ENCODE measurements at places on chromosomes 16 and 17.

DNA sequence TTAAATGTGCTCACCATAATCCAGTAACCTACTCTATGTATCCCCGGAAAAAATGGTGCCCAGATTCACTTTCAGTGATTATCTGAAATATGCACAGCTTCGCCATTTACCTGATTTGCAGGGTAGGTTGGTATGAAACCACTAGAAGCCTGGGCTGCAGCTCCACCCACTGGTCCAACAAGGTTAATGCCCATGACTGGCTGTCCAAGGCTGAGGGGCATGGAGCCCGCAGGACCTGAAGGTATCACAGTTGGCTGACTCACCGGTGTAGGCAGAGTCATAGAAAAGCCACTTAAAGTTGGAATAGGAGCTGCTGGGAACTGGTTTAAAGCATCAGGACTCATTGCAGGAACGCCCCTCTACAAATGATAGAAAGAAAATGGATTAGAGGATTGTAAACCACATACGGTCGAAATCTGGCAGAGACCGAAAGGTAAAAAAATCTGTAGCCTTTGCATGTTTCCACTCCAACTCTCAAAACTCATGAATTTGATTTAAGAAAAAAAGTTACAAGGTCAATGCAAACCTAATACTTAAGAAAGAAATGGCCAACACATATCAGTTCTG is 38.6 kb downstream of the SYNRG start:
- DNase-seq = no peak

GRCh38 chr16:48335961-48336360 is 49.3 kb downstream of the SIAH1 start:
- no peak for DNase-seq

- DNase-seq = no peak
Measured at GRCh38 chr17:44217738-44218343, 1.6 kb downstream of the UBTF start.

- DNase-seq = no peak
Measured at GRCh38 chr17:74152591-74153455, 50.7 kb upstream of the RPL38 start.

DNA sequence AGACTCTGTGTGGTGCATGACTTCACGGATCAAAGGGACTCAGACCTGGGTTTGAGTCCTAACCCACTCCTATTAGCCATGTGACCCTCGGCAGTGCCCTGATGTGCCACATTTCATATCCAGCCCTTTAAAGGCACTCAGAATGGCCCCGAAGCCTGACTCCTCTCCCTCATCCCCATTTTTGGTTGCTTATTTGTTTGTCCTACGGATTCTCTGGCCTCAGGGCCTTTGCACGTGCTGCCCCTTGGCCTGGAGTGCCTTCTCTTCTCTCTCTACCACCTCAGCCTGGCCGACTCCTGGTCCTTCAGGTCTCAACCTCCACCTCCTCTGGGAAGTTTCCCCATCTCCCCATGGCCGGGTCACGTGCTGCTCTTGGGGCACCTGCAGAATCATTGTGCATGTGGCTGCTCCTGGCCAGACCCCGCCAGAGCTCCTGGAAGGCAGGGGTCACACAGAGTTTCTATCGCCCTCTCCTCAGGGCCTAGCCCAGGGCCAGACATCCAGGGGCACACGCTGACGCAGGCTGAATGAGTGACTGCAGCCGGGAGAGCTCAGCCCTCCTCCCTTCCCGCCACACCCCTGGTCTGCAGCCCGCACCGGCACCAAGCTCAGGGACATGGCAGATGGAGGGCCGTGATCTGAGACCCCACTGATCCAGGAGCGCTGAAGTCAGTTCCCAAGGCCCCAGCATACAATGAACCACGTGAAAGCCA is 22.0 kb upstream of the CIBAR2 start:
- DNase-seq = no peak

DNA sequence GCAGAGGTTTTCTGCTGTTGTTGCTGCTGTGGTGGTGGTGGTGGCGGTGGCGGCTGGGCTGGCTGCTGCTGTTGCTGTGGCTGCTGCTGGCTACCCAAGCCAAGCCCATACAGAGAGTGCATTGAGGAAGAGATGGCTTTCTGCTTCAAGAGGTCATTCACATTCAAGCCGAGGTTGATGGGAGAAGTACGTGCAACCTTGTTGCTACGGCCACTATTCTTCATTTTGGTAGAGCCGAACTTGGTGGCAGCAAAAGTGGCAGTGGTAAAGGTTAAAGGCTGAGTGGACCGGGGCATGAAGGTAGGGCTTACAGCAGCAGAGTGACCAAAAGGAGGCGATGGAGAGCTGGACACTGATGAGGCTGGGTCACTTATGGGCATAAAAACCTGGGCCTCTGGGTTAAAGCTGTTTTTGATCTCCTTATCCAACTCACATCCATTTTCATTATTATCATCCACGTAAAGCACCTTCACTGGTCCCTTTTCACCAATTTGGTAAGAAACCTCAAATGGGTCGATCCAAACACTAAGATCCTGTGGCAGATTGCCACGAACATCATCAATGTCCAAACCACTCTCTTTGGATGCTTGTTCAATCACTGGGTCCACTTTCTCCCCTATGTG is 2.8 kb downstream of the TOB1 start:
- peak; percentile 71 for DNase-seq

DNA sequence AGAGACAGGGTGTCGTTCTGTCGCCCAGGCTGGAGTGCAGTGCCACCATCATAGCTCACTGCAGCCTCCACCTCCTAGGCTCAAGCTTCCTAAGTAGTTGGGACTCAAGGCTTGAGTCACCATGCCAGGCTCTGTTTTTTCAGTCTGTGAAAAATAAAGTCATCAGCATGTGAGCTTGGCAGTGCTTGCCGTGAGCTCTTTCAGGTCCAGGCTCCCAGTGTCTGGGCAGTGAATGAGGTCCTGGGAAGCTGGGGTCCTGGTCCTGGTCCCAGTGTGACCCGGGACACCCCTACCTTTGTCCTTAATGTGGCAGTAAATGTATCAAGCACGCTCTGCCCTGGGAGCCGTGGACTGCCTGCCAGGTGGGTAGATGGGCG is 22.9 kb upstream of the RPL13 start:
- no peak for DNase-seq

- no peak for DNase-seq
Measured at GRCh38 chr16:54164789-54165173, 121.8 kb downstream of the IRX3 start.

DNA sequence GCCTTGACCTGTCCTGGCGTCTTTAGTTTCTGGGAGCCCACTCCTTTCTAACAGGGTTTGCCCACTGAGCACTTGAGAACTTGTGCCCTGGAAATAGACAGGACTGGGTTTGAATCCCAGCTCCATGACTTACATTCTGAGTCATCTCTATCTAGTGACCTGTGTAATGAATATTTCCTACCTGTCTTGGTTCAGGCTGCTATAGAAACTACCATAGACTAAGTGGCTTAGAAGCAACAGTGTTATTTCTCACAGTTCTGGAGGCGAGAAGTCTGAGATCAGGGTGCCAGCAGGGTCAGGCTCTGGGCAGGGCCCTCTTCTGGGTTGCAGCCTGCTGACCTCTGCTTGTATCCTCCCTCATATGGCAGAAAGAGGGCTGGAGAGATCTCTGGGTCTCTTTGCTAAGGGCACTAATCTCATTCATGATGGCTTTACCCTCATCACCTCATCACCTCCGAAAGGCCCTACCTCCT is 110.7 kb upstream of the DHX40 start:
- DNase-seq = no peak

DNA sequence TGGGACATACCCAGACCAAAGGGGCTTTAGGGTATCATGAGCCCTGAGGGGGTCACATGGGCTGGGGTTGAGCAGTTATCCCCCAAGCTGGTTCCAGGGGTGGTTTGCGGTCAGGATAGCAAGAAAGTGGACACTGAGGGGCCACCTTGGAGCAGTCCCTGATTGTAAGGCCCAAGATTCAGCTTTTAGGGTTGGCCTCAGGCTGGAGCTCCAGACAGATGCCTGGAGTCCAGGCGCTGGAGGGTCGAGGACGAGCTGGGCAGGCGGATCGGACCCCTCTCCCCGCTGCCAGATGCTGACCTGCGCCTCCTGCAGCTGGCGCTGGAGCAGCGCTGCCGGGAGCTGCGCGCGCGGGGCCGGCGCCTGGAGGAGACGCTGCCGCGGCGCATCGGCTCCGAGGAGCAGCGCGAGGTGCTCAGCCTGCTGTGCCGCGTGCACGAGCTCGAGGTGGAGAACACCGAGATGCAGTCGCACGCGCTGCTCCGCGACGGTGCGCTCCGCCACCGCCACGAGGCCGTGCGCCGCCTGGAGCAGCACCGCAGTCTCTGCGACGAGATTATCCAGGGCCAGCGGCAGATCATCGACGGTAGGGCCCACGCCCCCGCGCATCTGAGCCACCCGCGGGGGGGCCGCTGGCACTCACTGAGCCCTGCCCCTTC is 10.0 kb downstream of the BTBD17 start:
- no peak for DNase-seq

GRCh38 chr17:43309505-43310332 is 75.9 kb upstream of the RNU2-1 start:
- DNase-seq = no peak

DNA sequence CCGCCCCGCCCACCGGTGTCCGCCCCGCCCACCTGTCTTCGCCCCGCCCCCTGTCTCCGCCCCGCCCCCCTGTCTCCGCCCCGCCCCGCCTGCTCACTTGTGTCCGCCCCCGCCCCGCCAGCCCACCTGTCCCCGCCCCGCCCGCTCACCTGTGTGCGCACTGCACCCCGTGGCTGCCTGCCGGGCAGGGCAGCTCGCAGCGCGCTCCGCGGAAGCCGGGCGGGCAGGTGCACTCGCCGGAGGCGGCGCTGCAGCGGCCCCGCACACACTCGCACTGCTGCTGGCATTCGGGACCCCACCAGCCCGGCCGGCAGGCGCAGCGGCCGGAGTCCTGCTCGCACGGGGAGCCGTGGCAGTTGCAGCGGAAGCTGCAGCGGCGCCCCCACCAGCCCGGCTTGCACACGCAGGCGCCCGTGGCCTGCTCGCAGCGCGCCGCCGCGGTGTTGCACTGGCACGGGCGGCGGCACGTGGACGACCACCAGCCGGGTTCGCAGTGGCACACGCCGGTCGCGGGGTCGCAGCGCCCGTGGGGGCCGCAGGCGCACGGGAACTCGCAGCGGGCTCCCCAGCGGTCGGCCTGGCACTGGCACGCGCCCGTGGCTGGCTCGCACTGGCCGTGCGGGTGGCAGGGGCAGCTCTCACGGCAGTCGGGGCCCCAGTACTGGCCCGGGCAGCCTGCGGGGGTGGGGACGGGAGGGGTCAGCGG is 2.1 kb downstream of the SCARF1 start:
- peak; percentile 34 for DNase-seq

DNA sequence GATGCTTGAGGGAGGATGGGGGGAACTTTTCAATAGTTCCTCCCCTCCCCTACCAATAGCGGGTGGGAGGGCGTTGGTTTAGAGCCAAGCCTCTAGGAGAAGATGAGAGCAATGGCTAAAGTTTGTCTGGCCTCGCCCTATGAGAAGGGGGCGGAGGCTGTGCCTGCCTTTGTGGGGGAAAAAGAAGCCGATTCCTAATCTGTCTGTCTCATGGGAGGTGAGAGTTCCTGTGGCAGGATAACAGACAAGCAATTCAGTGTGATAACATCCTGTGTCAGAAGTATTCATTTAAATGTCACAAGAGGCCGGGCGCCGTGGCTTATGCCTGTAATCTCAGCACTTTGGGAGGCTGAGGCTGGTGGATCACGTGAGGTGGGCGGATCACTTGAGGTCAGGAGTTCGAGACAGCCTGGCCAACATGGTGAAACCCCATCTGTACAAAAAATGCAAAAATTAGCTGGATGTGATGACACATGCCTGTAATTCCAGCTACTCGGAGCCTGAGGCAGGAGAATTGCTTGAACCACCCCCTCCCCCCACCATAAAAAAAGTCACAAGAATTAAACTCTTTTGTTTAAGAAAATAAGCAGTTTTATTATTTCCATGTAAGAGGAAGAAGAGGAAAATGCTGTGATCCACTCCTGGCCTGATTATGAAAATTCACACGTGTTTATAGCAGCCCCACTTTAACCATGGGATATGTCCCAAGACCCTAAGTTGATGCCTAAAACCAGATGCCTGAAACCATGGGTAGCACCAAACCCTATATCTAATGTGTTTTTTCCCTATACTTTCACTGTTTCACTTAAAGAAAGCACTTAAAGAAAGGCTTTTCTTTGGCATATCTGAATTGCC is 1.7 kb downstream of the SLFN5 start:
- peak; percentile 97 for DNase-seq

DNA sequence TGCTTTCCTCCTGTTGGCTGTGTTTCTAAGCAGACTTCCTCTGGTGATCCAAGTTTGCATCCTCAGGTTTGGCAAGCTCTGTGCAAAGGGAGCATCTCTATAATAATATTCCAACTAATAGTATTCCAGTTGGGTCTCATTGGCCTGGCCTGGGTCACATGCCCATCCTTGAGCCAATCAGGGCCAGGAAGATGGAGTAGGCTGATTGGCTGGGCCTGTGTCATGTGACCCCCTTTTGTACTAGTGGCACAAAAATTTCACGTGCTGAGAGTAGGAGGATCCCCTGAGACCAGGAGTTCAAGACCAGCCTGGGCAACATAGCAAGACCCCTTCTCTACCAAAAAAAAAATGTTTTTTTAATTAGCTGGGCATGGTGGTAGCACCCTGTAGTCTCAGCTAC is 35.2 kb upstream of the MLYCD start:
- DNase-seq = no peak
